Urinary bladder (tissue), 4 donors: ENCODE measurements at places on chromosomes 6 and 20. TPM values are rescaled to one million over a fixed set of nuclear protein-coding genes. Genes with fewer than 3 reads are reported as not detected.

- no peak for DNase-seq
These were observed 47.3 kb downstream of the DAAM2 start for GRCh38 chr6:39839445-39839844.

The HLA-DQB1 gene
- total RNA-seq = 4.0 TPM

GRCh38 chr6:35341557-35341956 lies 801 bp upstream of the PPARD start:
- no peak for DNase-seq

The GRM1 gene
- total RNA-seq = 0.16 TPM

DNA sequence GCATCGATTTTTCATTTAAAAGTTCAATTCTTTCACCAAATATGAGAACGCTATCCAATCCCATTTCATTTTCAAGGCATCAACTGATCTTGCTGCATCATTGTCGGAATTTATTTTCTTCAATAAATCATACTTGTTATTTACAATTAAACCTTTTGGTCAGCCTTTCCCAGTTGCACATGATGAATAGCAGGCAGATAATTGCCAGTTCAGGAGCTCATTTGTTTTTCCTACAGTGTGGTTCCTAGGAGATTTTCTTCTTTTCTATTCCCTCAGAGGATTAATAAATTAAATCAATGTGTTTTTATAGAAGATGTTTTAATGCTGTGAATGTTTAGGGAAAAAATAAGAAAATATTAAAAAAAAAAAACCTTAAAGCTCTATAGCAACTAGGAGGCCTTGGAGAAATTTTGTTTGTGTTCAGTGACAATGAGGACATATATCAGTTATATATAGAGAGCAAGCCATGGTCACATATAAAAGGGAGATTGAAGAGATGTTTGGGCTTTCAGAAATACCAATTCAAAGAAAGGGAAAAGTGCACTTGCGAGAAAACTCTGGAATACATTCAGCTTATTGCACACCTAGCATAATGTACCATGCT lies 30.4 kb downstream of the LGSN start:
- DNase-seq = no peak

The GPR63 gene
- total RNA-seq = 9.7 TPM

DNA sequence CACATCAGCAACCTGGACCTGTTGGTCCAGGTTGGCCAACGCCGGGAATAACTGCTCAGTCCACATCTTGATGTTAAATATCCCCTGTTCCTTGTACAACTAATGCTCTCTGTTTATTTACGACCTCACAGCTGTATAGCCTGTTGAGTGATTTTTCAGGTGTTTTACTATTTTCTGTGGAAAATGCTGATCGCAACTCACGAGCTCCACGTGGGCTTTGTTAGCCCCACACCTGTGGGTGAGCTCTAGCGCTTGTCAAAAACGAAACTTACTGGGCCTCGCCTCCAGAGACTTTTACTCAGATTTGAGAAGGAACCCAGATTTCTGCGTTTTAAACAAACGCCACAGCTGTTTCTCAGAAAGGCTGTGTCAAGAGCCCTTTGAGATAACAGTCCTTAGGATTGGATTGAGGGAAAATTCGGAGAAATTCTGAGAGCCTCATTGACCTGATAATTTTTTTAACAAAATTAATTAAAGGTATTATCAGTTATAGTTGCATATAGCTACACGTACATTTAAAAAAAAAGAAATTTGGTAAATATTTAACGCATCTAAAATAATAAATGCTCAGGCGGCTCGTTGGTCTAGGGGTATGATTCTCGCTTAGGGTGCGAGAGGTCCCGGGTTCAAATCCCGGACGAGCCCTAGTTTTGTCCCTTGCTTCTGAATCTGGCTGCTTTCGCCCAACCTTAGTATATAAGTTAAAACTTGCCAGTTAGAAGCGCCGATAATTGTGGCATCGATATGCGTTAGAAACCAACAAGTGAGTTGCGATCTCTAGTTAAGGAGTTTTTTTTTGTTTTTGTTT lies 16.7 kb downstream of the HMGN4 start:
- DNase-seq = no peak

The AKAP12 gene
- 226 TPM for total RNA-seq

The CD24 gene
- 283 TPM for total RNA-seq

The USP49 gene
- 4.9 TPM for total RNA-seq

DNA sequence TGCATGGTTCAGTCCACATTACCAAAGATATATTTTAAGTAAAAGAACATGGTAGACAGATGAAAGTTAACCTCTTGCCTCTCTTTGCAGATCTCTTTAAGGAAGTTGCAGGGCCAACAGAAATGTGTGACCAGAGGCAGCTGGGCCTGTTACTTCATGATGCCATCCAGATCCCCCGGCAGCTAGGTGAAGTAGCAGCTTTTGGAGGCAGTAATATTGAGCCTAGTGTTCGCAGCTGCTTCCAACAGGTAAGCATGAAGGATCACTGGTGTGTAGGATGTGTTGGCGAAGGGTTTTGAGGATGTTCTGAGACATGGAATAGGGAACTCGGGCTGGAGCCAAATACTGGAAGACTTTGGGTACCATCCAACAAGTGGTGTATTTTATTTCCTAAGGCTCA lies 508.6 kb downstream of the UTRN start:
- DNase-seq = no peak

DNA sequence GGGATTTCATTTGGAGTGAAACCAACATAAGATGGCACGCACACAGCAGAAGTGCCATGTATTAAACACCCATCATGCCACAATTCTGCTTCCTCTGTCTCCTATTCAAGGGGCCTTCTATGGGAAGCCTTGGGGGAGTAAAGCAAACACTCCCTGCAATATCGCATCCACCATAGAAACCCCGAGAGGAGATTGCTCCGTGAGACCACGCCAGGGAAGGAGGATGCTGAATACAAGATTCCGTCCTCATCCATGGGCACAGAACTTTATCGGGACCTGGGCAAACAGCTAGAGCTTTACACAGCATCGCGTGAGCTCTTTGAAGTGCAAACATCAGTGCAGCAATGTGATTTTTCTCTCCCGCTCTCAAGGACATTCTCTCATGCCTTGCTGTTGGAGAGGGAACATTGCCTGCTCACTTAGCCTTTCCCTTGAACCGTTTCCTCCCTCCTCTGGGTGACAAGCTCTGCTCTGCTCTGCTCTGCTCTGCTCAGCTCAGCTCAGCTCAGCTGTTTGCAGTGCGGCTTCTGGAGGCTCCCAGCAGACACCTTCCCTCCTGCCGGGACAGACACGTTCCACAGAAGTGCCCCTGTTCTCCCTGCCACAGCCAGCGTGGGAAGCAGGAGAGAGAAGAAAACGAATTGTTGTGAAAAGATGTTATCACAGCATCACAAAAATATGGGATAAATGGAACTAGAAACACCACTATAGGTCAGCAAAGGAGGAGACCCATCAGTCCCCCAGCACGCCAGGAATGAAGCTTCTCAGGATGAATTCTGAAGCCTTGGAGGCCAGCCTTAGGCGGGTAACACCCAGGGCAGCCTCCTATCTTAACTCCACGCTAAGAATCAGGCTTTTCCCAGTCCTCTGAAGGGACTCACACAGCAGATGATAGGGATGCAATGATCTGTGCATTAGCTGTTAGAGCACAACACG lies 48.2 kb downstream of the RNASET2 start:
- no peak for DNase-seq

The KIZ gene
- total RNA-seq = 32.9 TPM

GRCh38 chr6:89575562-89575960 lies 63.0 kb downstream of the LYRM2 start:
- DNase-seq = no peak

The LY6G6D gene
- 3.1 TPM for total RNA-seq

- no peak for DNase-seq
These were observed 62.2 kb downstream of the ARFGEF2 start for GRCh38 chr20:48983423-48984400.

GRCh38 chr6:74734901-74735300 lies 471.0 kb downstream of the COL12A1 start:
- no peak for DNase-seq

The SPTLC3 gene
- 28.1 TPM for total RNA-seq

The STX11 gene
- total RNA-seq = 2.7 TPM

- no peak for DNase-seq
These were observed 87.9 kb upstream of the CNKSR3 start for GRCh38 chr6:154598399-154598798.

DNA sequence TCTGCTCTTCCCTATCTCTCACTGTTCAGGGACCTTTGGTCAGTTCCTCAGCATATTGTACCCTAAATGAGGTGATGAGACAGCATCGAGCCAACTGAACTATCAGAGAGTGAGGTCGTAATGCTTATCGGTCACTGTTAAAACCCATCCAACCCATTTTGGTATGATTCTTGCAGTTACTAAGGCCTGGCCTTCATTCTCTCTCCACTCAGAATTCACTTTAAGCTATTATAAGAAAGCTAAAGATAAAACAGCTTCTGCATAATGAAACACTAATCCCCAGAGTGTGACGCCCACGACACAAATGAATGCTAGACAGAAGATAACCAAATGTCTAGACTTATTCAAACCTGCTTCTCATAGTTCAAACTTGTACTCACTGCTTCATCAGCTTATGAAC lies 175.8 kb downstream of the GMPR start:
- no peak for DNase-seq

The DST gene
- 818 TPM for total RNA-seq

The KCNK16 gene
- not detected for total RNA-seq

- no peak for DNase-seq
These were observed 89.5 kb upstream of the TMEM170B start for GRCh38 chr6:11448038-11448437.

- no peak for DNase-seq
These were observed 565 bp downstream of the QKI start for GRCh38 chr6:163414946-163415619.

The HLA-DRA gene
- 93.9 TPM for total RNA-seq

DNA sequence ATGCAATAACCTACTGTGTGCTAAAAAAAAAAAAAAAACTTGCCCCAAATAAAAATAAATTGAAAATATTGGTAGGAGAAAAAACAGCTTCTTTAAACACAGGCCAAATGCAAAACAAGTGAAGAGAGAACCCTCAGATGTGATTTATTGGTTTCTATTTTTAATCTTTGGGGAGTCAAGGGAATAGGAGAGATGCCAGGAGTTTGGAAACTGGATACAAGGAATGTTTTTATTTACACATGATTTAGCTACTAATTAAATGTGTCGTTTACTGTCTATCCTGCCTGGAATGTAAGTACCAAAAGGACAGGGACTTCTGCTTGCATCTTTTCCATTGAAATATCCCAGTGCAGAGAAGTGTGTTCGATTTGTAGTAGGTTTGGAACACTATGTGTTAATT lies 810.7 kb downstream of the MAFB start:
- no peak for DNase-seq

The ARMC12 gene
- total RNA-seq = not detected

DNA sequence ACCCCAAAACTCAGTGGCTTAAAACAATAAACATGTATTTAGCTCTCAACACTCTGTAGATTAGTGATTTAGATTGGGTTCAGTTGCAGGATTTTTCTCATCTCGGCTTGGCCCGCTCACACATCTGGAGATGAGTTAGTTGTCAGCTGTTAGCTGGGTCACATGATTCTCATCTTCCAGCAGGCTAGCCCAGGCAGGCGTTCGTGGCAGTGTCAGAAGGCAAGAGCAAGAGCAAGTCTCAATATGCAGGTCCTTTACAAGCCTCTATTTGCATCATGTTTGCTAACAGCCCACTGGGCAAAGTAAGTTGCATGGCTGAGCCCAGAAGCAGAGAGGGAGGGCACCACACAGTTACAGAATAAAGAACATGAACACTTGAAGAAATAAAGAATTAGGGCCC lies 83.6 kb upstream of the MYLIP start:
- DNase-seq = peak; percentile 36

- DNase-seq = no peak
These were observed 24.1 kb upstream of the PI16 start for GRCh38 chr6:36930483-36930882.

The RCAN2 gene
- total RNA-seq = 23.7 TPM

DNA sequence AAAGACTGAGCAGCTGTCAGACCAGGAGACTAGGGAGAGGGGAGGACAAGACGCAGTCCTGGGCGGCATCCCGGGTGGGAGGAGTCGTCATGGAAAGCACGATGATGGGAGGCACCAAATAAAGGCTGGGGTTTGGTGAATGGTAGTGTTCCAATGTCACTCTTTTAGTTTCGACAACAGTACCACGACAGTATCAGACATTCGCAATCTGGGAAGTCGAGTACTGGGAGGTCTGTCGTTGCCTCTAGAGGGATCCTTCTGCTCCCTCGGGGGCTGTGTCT lies 32.1 kb downstream of the PSMG4 start:
- no peak for DNase-seq

DNA sequence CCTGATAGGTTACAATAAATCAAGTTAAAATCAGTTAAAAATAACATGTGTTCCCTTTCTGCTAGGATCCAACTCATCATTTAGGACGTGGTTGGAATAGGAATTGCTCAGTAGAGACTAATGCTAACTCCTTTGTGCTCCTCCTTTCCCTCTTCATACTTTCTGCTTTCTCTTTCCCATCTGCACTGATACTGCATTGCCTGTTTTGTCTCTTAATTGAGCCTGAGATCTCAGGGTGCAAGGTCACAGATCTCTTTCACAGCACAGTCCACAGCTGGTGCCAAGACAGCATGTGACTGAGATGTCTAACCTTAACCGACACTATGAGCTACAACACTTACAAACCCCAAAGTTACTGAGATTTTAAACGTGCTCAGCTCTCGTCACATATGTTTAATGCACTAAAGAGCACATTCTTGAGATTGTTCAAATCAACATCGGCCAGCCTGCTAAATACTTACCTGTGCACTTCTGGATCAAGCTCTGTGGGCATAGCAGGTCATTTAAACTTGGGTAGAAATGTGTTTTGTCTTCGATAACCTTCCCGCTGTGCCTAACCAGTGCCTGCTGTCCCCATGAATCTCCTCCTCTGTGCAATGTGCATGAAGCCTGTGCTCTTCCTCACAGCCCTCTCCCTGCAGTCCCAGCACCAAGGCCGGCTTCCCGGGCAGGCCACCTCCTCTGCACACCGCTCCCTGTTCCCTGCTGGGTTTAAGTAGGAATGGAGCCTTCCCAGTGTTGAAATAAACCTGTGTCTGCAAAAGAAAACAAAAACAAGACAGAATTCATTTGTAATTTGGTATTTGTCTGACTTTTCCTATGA lies 39.6 kb upstream of the AFDN start:
- no peak for DNase-seq

The AVP gene
- total RNA-seq = not detected

The CRISP3 gene
- total RNA-seq = 31.8 TPM

The NKX2-4 gene
- total RNA-seq = not detected

DNA sequence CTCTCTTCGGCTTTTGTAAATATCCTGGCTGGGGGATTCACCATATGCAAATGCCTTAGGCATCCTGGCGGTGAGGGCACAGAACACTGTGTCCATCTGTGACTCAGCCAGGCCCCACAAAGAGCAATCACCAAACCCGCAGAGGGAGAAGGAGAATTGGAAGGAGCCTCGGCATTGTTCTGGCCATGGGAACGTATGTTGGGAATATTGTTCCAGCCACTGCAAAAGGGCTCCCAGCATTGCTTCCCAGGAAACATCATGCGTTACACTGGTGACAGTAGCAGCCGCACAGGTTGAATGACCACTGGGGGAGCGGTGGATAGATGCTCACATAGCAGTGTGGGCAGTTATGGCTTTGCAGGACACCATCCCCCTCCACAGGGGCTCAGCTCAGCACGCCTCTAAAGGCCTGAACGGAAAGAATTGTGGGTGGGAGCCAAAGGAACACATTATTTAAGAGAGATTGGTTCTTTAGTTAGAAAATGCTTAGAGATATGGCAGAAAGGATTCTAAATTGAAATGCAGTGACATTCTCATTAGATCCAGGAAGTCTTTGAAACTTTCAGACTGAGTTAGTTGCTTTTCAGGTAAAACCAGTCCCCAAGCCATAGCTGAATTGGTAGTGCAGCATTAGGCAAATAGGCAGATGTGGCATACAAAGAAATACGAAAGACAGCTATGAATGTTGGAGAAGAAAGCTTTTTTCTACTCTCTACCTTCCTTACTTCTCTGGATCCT lies 104.3 kb downstream of the RNF144B start:
- DNase-seq = peak; percentile 32
